ENCODE measurements at places on chromosomes 6 and 20. TPM values are rescaled to one million over a fixed set of nuclear protein-coding genes. Genes with fewer than 3 reads are reported as not detected.

DNA sequence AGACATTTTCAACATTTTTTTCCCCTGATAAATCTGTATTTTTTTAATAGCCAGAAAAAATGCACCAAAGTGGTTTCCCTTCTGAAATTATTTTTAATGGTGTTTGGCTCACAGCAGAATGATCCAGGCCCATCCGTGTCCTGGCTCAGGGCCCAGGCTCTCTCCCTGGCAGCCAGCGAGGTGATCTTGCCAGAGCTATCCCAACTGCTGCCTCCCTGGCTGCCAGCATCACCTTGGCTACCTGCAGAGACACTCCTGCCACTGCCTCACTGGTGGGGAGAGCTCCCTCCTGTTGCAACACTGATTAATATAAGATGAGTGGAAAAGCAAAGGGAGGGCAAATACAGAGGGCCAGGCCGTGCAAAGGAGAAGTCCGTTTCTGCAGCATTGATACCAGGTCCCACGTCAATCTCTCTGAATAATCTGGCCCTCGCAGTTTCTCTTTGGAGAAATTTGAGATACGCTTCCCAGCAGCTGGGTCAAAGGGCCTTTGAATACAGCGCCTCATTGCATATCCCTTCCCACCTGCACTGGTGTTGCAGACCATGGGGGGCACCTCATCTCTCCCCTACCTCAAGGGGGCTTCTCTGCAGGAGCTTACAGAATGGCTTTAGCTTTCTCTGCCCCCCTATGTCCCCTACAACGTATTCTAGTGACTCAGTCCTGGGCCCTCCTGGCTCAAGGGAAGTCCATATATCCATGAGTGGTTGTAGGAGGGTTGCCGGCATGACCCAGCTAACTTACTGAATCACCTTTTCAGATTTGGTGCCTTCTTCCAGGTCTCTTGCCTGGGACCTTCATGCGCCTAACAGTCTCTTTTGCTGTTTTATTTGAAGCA is 12.8 kb upstream of the DSTN start:
- DNase-seq, result no peak

Gene TNFRSF6B
- 2.8 TPM for polyA plus RNA-seq

DNA sequence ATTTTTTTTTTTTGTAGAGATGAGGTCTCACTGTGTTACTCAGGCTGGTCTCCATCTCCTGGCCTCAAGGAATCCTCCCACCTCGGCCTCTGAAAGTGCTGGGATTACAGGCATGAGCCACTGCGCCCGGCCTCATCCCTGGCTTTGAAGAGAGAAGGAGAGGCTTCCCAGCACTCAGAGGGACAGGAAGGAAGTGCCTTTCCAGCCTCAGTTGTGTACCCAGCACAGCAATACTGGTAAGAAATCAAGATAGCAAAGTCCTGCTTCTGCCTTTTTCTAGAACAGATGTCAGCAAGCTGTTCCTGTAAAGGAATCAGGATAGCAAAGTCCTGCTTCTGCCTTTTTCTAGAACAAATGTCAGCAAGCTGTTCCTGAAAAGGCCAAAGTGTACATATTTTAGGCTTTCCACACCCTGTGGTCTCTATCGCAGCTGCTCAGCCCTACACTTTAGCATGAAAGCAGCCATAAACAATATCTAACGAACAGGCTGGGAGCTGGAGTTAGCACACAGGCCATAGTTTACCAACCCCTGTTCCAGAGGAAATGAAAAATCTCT is 6.3 kb upstream of the PLTP start:
- no peak for DNase-seq

GRCh38 chr6:148138573-148138972 is 204.1 kb upstream of the SASH1 start:
- no peak for DNase-seq

- no peak for DNase-seq
These were observed 143.2 kb upstream of the SNX9 start for GRCh38 chr6:157679605-157680580.

DNA sequence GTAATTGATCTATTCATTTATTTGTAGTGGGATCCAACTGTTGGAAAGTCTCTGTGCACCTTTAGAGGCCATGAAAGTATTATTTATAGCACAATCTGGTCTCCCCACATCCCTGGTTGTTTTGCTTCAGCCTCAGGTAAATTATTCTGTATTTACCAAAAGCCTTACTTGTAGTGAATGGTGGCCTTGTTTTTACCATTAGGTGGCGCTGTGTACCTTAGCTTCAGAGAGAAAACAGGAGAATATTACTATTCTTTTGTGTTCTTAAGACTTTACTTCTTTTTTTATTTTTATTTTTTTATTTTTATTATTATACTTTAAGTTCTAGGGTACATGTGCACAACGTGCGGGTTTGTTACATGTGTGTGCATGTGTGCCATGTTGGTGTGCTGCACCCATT is 23.7 kb downstream of the PEX7 start:
- no peak for DNase-seq

- no peak for DNase-seq
These were observed 39.5 kb downstream of the ZDHHC14 start for GRCh38 chr6:157420497-157420896.

- no peak for DNase-seq
These were observed 57.3 kb upstream of the MLIP start for GRCh38 chr6:54053881-54054391.

Gene ZNF391
- polyA plus RNA-seq, result 13.6 TPM

Gene RPP40
- 12.8 TPM for polyA plus RNA-seq

Gene BPIFB2
- not detected for polyA plus RNA-seq

Gene BAG2
- 4.4 TPM for polyA plus RNA-seq

- DNase-seq, result no peak
These were observed 397 bp downstream of the WDR27 start for GRCh38 chr6:169701311-169701953.

- DNase-seq, result no peak
These were observed 17.6 kb downstream of the CBFA2T2 start for GRCh38 chr20:33507461-33507860.

- DNase-seq, result no peak
These were observed at the start of gene PTK7 for GRCh38 chr6:43075670-43076463. TSS of gene PTK7 (plus strand) at chr6:43076314. CDS start at chr6:43076489, 175 bp downstream.

Gene SUN5
- polyA plus RNA-seq, result not detected

DNA sequence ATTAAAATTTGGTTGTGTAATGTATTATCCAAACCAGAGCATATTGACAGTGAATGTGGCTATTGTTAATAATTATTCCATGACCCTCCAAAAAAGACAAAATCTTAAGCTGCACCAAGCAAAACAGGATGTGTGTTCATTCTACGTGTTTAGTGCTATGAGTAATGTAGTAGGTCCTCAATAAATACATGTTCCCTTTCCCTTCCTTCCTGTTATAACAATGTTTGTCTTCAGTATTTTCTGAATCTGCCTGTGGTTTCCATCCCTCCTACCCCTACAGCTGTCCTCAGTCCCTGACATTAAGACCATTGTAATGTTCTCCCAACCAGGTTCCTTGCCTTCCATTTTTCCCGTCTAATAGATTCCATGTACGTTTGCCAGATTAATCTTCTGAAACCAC is 163.8 kb downstream of the AIG1 start:
- DNase-seq, result no peak

Gene SLC44A4
- 37.2 TPM for polyA plus RNA-seq

DNA sequence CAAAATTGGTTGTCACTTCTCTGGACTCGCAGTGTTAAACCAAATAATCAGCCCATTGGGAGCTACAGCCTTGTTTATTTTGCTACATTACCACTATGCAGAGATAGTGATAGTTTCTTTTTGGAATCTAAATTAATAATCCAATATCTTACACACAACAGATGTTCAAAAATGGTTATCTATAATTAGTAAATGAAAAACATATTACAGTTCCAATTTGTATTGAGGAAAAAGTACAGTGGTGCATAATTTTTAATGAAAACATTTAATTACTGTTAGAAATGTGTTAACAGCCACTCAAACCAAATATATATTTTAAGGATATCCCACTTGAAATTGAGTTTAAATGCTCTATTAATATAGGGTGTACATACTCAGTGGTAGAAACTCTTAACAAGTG is 327.3 kb upstream of the MARCKS start:
- no peak for DNase-seq

DNA sequence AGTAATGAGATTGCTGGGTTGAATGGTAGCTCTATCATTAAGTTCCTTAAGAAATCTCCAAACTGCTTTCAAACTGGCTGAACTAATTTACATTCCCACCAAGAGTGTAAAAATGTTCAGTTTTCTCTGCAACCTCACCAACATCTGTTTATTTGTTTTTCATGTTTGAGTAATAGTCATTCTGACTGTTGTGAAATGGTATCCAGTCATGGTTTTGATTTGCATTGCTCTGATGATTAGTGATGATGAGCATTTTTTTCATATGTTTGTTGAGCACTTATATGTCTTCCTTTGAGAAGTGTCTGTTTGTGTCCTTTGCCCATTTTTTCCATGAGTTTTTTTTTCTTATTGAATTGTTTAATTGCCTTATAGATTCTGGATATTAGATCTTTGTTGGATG is 24.9 kb downstream of the DEFB125 start:
- DNase-seq, result no peak

Gene RBM39
- polyA plus RNA-seq, result 488 TPM

GRCh38 chr6:10894958-10895357 is 8.1 kb downstream of the SYCP2L start:
- DNase-seq, result no peak

DNA sequence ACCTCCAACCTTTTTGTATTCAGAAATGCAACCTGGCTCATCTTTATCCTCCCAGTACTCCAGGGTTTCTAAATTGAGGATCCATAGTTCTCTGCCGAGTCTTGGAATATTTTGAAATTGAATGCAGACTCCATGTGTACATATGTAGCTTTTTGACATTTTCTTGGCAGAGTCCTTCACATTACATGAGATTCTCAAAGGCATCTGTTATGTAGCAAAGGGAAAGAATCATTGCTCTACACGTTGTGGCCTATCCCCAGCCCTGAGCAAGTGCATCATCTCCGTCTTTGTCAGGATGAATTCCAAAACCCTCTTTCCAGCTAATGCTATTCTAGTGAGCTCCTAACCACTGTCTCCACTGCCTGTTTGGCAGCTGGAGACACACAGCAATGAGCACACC is 742.9 kb downstream of the DHX35 start:
- DNase-seq, result no peak

Gene ANKRD66
- not detected for polyA plus RNA-seq

Gene XKR7
- polyA plus RNA-seq, result 0.64 TPM

GRCh38 chr6:136918706-136919105 is 3.4 kb upstream of the SLC35D3 start:
- DNase-seq, result no peak

GRCh38 chr6:12327391-12327790 is 37.2 kb downstream of the EDN1 start:
- no peak for DNase-seq

Gene LCA5
- polyA plus RNA-seq, result 12.4 TPM

DNA sequence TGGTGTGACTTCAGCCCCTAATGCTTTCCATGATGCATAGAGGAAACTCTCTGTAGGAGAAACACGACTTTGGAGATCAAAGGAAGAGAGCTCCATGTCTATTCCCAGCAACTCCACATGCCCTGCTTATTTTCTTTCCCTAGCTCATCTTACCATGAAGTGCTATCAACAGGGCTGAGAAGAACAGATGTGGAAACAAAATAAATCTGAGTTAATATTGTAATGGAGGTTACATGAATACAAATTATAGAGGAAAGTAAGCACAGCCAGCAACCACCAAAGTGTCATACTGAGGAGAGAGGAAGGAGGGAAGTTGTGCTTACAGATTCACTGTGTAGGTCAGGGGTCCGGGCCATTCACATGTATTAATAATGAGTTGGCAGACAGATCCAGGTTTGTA is 157.5 kb downstream of the RFPL4B start:
- DNase-seq, result no peak

DNA sequence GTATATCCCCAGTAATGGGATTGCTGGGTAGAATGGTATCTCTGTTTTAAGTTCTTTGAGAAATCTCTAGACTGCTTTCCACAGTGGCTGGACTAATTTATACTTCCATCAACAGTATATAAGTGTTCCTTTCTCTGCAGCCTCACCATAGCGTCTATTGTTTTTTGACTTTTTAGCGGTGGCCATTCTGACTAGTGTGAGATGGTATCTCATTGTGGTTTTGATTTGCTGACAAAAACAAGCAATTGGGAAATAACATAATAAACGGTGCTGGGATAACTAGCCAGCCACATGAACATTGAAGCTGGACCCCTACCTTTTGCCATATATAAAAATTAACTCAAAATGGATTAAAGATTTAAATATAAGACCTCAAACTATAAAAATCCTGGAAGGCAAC is 14.2 kb downstream of the OR2A4 start:
- DNase-seq, result no peak

GRCh38 chr6:32082935-32083334 is 26.2 kb downstream of the TNXB start:
- DNase-seq, result no peak

Gene PRR18
- 0.14 TPM for polyA plus RNA-seq

Gene NKX2-4
- polyA plus RNA-seq, result not detected

- DNase-seq, result no peak
These were observed 5.5 kb upstream of the NPBWR2 start for GRCh38 chr20:64112691-64113443.

- DNase-seq, result no peak
These were observed 95.0 kb downstream of the CDH26 start for GRCh38 chr20:60053125-60053817.

- DNase-seq, result no peak
These were observed 421.3 kb upstream of the BTBD3 start for GRCh38 chr20:11496380-11496779.

DNA sequence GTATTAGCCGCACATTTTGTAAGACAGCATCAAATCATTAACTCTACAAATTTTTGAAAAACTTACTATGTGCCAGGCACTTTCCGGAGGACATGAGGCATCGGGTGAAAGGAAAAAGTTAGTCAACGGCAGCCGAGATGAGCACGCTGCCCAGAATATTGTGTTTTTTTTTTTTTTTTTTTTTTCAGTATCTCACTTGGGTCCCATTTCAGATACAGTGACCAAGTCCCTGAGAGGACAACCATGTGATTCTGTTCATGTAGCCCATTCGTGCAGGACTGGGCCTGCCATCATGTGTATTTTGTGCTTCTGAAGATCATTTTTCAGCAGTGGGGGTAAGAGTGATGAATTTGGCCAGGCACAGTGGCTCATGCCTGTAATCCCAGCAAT is 1.3 kb downstream of the SLA2 start:
- no peak for DNase-seq

Gene RIPPLY2
- 0.13 TPM for polyA plus RNA-seq

Gene CAP2
- 11.7 TPM for polyA plus RNA-seq

Gene PSORS1C2
- polyA plus RNA-seq, result 0.22 TPM

DNA sequence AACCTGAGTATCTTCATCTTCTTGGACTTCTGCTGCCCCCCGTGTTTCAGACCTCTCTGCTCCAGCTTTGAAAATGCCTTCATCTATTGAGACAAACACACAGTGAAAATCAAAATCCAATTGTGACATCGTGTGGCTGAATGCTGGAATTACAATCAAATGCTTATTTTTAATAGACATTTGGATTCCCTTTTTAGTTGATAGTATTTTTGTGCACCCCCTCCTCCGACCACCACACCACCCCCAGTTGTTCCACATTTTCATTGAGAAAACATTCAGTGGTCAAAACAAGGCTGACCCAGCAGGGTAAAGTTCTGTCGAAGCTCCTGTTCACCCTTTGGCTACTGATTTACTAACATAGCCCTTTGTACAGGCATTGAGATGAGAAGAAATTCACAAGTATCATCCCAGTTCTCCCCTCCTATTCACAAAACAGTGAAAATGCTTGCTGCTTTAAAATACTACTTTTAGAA is 79.0 kb downstream of the NRSN1 start:
- peak; percentile 56 for DNase-seq

Gene BCL2L1
- 95.8 TPM for polyA plus RNA-seq

Gene WFDC2
- polyA plus RNA-seq, result 156 TPM
